Kidney (tissue), 22 donors: ENCODE measurements at places on chromosomes 12 and 14.

DNA sequence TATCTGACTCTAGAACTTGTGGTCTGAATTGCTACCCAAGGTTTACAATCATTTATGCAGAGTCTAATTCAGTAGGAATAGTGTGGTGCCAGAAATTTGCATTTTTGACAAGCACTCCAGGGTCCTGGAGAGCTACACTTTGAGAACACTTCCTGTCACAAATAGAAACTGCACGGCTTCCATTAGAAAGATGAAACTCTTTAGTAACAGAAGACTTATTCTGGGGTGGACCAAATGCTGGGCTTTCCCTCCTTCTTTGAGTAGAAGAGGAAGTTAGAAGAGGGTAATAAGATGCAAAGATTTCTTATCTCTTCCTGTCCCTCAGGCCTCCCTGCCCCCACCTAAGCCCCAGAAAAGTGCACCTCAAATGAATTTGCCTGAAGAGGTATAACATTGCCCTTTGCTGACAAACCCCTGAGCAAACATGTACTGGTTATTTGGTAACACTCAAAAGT, 28.4 kb downstream of the DGLUCY start:
- DNase-seq = no peak

GRCh38 chr12:29207120-29207519, 58.0 kb downstream of the FAR2 start:
- DNase-seq = no peak

DNA sequence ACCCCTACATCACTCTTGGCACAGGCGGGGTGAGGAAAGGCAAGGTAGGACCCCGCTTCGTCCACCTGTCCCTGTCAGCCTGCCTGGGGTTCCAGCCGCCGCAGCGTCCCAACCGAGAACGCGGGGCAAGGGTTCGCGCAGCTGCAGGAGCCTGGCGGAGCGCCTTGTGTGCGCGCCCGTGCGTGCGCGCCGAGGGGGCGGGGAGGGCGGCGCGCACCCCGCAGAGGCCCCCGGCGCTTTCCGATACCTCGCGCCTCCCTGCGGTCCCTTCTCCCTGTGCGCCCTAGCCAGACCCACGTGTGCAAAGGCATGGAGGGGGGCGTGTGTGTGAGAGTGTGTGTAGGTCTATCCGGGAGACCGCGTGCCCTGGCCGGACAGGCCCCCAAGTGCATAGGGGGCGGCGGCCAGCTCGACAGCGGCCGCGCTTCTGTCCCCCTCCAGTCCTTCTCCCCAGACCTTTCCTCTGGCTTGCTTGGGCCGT, 122.4 kb downstream of the TSPAN9 start:
- no peak for DNase-seq

DNA sequence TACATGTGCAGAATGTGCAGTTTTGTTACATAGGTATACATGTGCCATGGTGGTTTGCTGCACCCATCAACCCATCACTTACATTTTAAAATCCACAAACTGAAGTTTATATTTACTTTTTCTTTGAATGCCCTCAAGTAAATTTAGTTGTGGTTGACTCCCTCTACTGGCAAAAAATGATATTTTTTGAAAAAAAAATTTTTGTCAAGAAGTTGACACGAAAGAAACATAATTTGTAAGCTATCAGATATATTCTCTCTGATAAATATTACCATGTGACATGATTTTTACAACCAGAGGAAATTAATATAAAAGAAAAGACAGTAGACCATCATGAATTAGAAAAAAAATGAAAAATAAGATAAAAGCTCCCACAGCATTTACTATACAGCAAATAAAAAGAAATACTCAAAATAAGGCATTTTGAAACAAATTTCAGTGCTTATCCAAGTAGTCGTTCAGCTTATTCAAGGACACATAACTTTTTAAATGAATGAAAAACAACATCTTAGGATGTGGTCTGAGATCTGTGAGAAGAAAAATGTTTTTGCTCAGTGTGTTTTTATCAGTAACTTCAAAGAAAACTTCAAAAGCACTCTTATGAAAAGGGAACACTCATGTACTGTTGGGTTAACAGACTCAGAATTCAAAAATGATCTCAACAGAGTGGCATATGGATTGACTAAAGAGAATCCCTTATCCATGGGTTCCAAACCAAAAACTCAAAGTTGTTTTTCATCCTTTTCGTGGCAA, 30.0 kb upstream of the GRIP1 start:
- DNase-seq = no peak

DNA sequence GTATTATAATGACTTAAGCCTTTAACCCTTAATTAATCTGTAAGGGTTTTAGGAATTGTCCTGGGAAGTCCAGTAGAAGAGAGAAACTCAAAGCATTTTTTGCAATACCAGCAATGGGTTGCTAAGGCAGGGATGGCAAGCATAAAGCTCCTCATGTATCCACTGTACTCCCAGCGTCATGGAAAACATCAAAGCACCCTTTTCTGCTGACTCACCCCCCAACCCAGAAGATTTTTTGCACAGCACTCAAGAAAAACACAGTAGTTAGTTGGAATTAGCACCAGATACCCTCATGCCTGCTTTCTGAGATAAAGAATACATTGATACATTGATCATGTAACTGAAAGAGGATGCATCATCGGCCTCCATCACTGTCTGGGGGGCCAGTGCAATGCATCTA, 199.1 kb upstream of the CNOT2 start:
- DNase-seq = no peak

DNA sequence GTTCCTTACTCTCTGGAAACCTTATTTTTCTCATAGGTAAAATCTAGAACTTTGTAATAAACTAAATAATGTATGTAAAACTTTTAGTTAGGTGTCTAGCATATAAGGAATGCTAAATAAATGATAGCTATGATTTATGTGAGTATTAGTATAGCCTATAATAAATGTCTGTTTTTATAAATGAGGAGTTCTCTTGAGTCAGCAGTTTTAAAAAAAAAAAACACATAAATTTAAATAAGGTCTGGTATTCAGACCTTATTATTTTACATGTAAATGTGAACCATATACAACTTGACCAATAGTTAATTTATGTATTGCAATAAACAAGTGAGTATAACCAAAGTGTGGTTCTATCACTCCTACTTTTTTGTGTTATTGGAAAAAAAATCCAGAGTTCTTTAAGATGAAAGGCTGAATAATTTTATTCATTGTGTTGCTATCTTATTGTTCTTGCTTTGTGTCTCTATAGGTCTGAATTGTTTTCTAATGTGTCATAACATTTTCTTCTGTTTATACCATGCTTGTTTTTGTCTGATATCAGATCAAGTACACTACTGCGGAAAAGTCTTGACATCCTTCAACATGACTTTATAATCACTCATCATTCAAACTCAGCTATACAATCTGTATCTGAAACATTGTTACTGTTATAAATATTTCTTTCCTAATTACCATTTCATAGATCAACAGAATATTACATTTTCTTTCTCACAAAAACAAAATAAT, 115.7 kb downstream of the RASSF9 start:
- no peak for DNase-seq

GRCh38 chr14:50089208-50089607, 27.2 kb downstream of the VCPKMT start:
- DNase-seq = no peak

GRCh38 chr12:99769396-99769980, 121.9 kb downstream of the GARIN6 start:
- DNase-seq = no peak

DNA sequence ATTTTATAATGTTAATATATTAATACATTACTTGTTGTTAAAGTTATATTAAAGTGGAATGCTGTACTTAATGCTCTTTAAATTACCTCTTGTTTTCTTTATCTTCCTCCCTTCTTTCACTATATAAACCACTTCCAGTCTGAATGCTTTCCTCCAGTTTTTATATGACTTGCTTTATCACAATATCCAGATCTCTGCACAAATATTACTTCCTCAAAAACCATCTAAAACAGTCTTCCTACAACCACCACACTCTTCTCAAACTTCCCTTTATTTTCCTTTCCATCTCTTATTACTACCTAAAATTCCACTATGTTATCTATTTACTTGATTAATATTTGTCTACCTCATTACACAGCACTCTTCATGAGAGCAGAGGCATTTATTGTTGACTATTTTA, 956.6 kb downstream of the LRFN5 start:
- no peak for DNase-seq

GRCh38 chr14:41606532-41607303, at the start of gene LRFN5:
Gene LRFN5 (plus strand): TSS chr14:41606876.
- peak; percentile 87 for DNase-seq

DNA sequence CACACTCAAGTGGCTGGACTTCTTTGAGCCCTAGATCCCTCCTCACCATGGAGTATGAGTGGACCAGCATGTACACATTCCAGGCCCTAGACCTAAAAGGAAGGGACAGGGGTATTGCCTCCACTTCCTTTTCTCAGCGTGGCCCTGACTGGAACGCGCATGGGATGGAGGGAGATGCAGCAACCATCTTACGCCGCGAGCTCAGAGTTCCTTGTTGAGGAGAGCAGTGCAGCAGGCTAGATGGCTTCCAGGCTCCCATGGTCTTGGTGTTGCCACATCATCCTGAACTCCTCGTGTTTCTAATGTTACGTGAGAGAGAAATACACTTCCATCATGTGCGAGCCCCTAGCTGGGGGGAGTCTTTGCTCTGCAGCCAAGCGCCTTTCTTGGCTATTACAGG, 61.8 kb upstream of the DIO3 start:
- no peak for DNase-seq

GRCh38 chr12:10368206-10369171, 21.4 kb downstream of the KLRK1 start:
- DNase-seq = no peak

GRCh38 chr12:18414671-18415070, 153.4 kb downstream of the PIK3C2G start:
- DNase-seq = no peak

- DNase-seq = no peak
Measured at GRCh38 chr12:19200261-19200660, 70.7 kb downstream of the PLEKHA5 start.

GRCh38 chr14:100317912-100318808, 5.0 kb upstream of the SLC25A47 start:
- peak; percentile 70 for DNase-seq

DNA sequence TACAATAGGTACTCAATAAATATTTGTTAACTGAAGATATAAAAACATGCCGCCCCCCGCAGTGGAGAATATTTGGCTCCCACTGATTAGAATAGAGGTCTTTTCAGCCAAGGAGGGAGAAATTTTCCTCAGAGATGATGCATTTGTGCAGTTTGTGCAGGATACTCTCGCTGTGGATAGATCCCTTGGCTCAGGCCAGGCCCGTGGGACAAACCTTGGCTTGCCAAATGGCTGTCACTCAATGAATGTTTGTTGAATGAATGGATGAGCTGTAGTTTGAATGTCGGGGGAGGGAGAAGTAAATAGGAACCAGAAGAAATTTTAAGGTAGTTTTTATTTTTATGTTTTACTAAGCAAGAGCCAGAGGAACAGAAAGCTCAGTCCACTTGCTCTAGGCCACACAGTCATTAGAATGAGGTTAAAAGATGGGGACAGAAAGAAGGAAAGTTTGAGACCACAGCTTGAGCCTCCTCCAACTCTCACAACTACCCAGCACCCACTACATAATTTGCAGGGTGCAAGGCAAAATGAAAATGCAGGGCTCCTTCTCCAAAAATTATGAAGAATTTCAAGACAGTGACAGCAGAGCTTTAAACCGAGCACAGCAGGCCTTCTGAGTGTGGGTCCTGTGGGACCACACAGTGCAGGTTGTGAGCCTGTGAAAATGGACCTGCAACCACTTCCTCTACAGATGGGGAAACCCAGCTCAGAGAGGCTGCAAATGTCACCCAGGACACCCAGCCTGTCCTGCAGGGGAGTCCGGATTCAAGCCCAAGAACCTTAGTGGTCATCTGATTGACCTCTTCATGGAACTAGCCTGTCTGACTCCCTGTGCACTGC, 51.4 kb downstream of the WSCD2 start:
- no peak for DNase-seq
